ENCODE measurements at places on chromosomes 5 and 9.

DNA sequence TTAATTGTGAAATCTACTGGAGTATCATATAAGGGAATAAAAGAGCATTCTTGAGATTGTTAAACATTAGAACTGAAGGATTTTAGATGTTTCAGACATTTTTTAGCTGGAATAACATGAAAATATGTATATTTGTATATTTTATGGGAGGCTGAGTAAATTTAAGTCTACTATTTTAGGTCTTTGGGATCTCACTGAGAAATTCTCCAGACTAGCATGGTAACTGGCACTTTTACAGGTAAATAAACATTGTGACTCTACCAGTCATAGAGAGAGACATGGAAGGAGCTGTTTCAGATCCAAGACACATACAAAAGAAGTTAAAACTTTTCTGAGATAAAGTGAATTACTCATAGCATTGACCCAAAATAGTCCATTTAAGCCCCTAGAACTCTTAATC, 59.4 kb downstream of the NDUFAF2 start:
- DNase-seq = no peak

DNA sequence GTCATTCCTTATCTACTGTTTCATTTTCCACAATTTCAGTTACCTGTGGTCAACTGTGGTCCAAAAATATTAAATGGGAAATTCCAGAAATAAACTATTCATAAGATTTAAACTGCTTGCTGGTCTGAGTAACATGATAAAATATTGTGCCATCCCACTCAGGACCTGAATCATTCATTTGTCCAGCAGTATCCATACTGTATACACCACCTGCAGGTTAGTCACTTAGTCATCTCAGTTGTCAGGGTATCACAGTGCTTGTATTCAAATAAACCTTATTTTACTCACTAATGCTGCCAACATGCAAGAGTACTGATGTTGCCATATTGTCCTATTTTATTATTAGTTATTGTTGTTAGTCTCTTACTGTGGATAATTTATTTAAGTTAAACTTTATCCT, 139.7 kb downstream of the FBXO4 start:
- DNase-seq = no peak

DNA sequence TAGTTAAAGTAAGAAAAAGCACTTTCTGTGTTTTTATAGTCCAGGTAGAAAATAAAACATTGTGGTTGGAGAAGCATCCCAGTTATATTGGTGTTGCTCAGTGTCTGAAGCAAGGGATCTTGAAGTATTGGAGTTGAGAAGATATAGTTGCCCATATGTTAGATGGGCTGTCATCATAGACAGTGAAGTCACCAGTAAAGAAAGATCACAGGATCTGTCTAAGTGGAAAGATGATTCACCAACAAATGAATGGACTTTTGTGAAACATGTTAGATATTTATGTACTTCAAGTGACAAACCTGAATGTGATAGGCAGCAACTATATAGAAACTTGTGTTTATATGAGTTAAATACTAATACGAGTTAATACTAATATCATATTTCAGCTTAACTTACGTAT, 11.7 kb downstream of the OGN start:
- DNase-seq = no peak

DNA sequence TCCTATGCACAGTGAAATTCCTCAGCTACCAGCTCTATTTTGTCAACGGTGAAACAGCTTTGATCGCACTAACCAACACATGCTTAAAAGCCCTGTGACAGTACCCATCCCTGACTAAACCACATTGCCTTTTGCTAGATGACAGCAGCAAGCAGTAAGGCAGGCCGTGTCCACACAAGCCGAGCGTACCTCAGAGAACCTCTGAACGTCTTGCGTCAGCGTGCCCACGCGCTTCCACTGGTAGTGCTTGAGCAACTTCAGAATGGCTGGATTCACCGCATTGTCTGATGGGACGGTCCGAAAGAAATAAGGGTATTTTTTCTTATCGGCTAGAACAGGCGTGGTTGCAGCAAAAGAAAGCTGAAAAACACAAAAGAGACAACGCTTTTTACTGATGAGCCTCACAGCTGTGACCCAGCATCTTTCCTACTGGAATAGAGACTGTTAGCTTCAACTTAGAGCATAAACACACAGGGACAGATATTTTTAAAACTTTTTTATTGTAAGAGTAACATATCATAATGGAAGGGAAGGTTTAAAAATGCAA, 167.0 kb downstream of the GABBR2 start:
- no peak for DNase-seq

DNA sequence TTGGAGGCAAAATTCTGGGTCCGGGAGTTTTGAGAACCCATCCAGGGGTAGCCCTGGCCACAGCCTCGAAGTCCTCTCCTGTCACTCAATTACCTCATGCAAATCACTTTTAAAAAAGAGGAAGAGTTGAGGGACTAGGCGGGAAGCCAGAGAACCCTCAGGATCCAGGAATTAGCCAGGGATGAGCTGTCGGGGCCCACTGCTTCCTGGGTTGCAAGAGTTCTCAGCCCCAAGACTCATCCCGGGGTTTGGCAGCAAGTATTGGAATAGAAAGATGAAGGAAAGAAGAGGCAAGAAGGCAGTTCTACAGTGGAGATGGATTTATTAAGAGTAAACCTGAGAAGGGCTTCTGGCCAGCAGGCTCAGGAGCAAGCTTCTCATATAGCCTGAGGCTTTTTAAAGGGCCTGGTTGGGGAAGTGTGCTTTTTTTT, 25.6 kb downstream of the C9orf50 start:
- no peak for DNase-seq

Data from NCI-H510A (cell line).